ENCODE measurements at places on chromosomes 3 and 15. TPM values are rescaled to one million over a fixed set of nuclear protein-coding genes. Genes with fewer than 3 reads are reported as not detected.

DNA sequence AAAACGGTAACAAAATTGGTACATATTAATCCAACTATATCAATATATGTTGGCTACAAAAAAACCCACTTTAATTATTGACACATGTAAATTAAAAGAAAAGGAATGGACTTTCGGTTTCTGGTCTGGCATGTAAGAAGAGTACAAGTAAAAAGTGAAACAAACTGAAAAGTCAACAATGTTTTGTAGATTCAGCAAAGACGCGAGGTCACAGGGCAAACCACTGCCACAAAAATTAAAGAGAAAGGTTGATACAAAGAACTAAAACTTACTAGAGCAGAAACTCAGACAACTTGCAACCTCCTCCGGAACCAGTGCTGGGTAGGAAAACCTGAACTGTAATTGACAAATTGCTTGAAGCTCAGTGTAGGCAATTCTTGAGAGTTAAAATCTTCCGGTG is 110.6 kb upstream of the ARPP21 start:
- DNase-seq = no peak

GRCh38 chr15:27977696-27978095 is 121.4 kb downstream of the OCA2 start:
- no peak for DNase-seq

DNA sequence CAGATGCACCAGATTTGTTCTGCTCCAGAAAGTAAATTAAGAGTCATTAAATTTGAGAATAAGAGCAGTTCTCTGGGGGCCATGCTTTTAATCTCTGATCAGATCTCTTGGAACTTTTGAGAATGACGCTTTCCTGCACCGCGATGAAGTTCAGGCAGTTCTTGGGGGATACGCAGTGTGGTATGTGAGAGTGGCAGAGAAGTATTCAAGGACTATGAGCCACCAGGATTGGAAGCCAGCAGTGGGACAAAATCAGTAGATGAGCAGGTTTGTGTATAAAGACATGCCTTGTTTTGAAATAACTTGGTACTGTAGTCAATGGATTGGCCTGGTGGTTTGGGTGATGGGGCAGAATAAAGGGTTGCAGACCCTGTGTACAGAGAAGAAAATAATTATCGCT is 483.6 kb downstream of the ERC2 start:
- DNase-seq = no peak

GRCh38 chr3:4021162-4021561 is 221.9 kb downstream of the LRRN1 start:
- no peak for DNase-seq

- no peak for DNase-seq
These were observed 11.4 kb upstream of the RAB11A start for GRCh38 chr15:65857718-65858402.

GRCh38 chr15:36080759-36081158 is 498.7 kb upstream of the CDIN1 start:
- no peak for DNase-seq

DNA sequence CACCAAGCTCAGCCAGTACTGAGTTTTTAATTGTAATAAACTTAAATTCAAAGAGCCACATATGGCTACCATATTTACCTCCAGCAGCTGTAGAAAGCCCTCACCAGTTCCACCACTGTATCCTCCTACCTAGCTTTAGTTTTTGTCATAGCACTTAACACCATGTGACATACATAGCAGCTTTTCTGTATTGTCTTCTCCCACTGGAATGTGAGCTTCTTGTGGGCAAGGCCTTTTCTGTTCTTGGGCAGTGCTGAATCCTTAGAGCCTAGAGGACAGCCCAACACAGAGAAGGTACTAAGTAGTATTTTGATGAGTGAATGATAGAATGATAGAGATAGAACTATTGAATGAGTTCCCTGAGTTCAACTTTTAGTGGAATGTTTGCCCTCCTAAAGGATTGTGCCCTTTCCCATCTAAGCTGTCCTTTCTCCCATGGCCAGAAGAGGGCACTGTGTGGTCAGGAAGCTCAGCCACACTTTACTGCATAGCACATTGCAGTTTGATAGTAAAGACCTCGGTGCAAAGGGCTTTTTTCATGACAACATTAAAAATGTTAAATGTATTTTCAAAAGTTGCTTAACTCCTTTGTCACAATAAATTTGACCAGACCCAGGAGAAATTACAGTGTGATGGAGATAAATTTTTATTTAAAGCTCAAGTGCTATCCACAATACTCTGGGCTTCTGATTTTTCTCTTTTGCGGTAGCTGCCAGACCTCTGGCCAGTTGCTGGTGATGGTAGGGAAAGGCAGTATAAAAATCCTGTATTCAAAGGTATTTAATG is 115.8 kb downstream of the GHSR start:
- DNase-seq = peak; percentile 63

DNA sequence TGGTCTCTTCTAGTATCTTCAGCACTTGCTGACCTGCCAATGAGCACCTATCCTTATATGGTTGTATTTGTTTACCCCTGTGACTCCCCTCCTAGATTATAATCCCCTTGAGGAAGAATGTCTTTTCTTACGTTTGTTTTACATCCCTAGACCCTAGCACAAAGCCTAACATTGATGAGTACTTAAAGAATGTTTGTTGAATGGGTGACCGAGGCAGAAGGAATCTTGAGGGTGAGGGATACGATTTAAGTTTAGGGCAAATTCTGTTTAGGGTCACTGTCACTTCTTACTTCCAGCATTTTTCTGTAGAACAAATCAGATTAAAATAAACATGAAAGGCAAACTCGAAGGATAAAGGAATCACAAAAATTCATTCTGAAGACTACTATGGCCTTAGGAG is 80.9 kb upstream of the FAM98B start:
- no peak for DNase-seq

- DNase-seq = no peak
These were observed 109.9 kb downstream of the TBC1D5 start for GRCh38 chr3:17632401-17633100.

GRCh38 chr3:161395115-161396012 is 24.0 kb upstream of the SPTSSB start:
- no peak for DNase-seq

GRCh38 chr3:33372218-33373081 is 67.8 kb downstream of the UBP1 start:
- peak; percentile 30 for DNase-seq

GRCh38 chr3:8746780-8747345 is 13.3 kb downstream of the CAV3 start:
- DNase-seq = no peak

Gene LRRC34
- total RNA-seq = 7.1 TPM

Gene ADGRG7
- total RNA-seq = not detected

Gene ACP3
- total RNA-seq = 1.2 TPM

Gene GOLGA8Q
- 1.0 TPM for total RNA-seq

Gene CCDC54
- total RNA-seq = not detected

Gene PYGO1
- 31.1 TPM for total RNA-seq

Gene PML
- total RNA-seq = 58.1 TPM

Gene RBP2
- not detected for total RNA-seq
